ENCODE measurements at places on chromosomes 1 and 21.
A peak's percentile ranks its signal among the peaks of the same experiment; 100 is the strongest.

DNA sequence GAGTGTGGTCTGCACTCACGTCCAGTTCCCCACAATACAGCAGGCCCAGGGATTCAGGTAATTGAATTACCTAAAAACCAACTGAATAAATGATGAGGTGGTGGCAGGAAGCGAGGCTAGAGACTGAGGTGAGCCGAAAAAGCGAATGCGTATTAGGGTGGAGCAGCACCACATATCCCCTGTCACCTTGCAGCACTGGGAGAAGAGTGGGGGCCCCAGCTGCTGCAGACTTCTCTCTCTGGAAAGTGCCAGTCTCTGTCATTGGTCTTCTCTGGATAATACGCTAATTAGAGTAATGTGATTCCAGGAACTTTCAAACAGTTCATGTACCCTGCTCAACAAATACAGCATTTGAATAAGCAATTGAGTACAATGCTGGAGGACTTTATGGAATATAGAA, 199.0 kb downstream of the RPS6KC1 start:
- DNase-seq = no peak

- DNase-seq = no peak
Measured at GRCh38 chr1:30523055-30524020, 200.0 kb downstream of the MATN1 start.

GRCh38 chr1:113074237-113074636, 1.2 kb downstream of the LRIG2 start:
- no peak for DNase-seq

GRCh38 chr21:24223624-24224023, 1383.7 kb downstream of the MRPL39 start:
- no peak for DNase-seq

DNA sequence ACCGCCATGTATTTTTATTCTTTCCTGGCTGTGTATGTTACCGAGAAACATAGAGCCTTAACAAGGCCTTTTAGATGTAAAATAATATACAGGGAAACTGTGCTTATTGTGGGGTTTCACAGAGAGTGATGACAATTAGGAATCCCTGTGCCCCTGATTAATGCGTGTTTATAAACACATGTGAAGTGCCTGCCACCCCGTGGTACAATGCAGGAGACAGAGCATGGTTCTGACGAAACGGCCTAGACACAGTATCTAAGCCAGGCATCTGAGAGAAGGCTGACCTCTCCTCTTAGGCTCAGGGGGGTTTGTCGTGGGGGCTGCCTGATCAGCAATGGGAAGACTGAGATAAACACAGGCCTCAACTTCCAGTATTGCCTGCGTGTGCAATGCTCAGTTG, 200.0 kb downstream of the AJAP1 start:
- DNase-seq = no peak

- DNase-seq = peak; percentile 86
Measured at GRCh38 chr21:45820171-45821091, 161.1 kb upstream of the COL6A1 start.

- DNase-seq = no peak
Measured at GRCh38 chr1:156657741-156658319, 15.9 kb downstream of the BCAN start.

GRCh38 chr1:27615346-27616192, 11.6 kb upstream of the AHDC1 start:
- DNase-seq = no peak

DNA sequence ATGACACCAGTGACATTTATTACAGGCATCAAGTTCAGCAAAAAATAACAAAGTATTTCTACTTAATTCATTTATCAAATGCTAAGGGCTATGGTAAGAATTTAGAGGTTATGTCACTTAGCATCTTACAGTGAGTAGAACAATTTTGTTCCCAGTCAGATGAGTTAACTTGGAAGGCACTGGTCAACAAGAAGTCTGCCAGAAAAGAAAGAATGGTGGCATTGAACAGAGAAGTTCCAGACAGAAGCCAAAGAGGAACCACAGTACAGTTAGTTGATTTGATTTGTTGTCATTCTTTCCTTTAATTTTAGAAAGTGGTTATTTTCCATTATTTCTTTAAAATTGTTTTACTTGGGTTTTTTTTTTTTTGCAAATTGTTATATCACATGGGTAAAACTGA, 232.2 kb upstream of the PKN2 start:
- no peak for DNase-seq

DNA sequence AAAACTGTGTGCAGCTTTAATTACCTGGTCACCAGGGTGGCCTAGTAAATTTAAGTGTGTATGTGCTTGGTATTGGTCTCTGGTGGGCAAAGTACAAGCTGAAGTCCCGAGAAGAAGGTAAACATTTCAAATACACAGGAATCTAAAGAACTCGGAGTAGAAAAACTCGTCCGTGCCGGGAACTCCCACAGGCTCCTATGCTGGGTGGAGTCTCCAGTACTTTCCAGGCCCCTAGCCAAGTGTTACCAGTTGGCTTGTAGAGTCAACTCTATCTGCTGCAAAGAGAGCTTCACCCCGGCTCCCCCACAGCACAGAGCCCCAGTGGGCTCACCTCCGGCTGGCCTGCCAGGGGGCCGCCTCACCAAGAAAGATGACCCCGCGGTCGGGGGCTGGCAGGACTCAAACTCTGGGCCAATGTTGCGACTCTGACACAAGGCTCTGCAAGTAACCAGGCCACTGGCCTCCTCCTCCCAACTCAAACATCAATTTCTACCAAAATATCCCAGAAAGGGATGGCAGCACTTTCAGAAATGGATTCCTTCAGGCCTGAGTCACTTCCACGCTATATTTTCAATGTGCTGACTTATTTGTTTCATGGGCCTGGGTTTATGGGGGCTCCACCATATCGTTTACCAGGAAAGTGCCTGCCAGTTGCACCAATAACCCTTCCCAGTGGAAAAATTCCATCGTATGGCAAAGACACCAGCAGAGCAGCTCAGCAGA, 73.9 kb downstream of the SLC66A1 start:
- DNase-seq = no peak

GRCh38 chr1:5318143-5318816, 663.9 kb downstream of the AJAP1 start:
- DNase-seq = no peak

GRCh38 chr1:178688244-178688643, 36.8 kb upstream of the RALGPS2 start:
- DNase-seq = no peak

- no peak for DNase-seq
Measured at GRCh38 chr1:118303064-118303463, 118.0 kb upstream of the SPAG17 start.

DNA sequence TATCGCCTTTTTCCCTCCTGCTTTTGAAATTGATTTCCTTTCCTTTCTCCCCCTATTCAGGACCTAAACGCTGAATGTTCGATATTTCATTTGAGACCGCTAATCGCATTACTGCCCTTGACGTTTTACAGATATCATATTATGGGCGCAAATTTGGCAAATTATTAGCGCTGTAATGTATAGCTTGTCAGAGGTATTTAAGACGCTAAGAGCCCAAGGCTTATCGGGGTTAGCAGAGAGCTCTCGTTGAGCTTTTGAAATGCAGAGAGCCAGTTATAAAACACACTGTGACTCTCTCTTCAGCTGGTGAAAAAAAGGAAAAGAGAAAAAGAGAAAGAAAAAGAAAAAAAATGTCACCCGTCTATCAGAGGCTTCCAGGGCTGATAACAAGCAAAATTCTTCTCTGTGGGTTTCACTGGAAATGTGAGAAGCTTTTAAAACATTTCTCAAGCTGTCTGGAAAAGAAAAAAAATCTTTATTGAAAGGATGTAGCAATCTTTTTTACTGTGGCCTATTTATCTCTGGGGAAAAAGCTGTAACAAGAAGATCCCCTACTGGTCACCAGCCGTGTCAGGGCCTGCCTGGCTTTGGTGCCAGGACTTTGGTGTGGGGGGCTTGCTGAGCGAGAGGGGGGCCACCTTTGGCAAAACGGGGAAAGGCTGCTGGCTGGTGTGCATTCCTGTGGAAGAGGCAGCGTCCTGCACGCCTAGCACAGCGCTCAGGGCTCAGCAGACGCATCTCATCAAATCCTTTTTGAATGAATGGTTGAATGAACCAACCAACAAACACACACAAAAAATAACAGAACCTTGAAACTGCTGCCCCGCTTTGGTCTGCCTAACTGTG, 119.8 kb downstream of the RNF220 start:
- DNase-seq = no peak

- no peak for DNase-seq
Measured at GRCh38 chr1:109399326-109399957, 1.7 kb upstream of the SORT1 start.

DNA sequence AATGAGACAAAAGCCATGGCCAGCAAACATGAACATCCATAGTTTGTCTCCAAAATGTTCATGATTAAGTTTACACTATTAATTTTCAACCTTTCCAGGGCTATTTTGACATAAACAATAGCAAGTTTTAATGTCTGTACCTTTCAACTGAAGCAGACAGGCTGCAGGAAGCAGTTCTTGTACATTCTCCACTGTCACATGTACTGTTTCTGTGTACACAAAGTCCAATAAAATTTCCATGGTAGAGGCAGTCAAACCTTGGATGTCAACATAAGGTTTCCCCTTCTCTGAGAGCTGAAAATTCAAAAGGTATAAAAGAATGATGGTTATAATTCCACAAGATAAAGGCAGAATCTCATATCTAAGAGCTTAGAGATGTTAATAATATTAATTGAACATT, 7.4 kb downstream of the KLHL12 start:
- no peak for DNase-seq

DNA sequence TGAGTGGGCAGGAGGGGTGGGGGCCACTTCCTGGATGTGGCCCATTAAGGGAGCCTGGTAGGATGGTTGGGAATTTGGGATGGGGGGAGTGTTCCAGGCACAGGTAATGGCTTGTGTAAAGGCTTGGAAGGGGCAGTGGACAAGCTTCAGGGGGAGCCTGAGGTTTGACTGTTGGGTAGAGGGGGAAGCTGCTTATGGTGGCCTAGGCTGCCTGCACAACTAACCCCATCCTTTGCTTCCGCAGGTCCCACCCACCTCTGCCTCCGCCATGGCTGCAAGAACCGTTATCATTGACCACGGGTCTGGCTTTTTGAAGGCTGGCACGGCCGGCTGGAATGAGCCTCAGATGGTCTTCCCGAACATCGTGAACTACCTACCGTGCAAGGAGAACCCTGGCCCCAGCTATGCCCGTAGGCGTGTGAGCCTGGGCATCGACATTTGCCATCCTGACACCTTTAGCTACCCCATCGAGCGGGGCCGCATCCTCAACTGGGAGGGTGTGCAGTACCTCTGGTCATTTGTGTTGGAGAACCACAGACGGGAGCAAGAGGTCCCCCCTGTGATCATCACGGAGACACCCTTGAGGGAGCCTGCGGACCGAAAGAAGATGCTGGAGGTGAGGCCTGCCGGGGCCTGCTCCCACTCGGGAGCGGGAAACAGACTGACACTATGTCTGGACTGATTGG, 67.8 kb downstream of the ACTL8 start:
- DNase-seq = no peak

DNA sequence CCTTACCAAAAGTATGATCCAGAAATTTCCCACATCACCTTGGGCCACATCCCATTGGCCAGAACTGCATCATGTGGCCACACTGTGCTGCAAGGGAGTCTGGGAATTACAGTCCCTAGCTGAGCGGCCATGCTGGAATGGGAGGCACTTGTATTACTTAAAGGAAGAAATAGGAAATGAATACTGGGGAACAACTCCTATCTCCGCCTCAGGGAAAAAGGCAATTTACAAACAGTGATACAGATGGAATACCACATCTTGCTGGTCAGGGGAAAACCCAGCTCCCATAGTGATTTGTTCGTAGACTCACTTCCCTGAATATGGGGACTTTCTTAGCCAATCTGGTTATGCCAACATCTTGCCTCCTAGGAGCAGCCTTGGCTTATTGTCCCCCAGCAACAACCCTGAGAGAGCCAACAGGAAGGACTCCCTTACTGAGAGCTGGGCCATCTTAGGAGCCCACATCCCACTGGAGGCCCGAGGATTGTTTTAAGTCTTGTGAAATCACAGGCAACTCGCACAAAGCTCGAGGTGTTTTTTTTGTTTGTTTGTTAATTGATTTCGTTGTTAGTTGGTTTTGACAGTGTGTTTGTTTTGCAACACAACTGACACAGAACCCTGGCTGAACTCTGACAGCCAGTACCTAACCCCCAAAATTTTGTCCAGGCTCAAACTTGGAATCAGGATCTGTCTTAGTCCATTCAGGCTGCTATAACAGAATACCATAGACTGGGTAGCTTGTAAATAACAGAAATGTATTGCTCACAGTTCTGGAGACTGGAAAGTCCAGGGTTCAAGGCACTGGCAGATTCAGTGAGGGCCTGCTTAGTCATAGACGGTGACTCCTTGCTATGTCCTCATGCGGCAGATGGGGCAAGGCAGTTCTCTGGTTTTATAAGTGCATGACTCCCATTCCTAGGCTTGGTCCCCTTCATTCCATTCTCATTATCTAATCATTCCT, 14.9 kb downstream of the CDA start:
- DNase-seq = no peak

- no peak for DNase-seq
Measured at GRCh38 chr1:159282118-159282517, 20.0 kb upstream of the FCER1A start.

DNA sequence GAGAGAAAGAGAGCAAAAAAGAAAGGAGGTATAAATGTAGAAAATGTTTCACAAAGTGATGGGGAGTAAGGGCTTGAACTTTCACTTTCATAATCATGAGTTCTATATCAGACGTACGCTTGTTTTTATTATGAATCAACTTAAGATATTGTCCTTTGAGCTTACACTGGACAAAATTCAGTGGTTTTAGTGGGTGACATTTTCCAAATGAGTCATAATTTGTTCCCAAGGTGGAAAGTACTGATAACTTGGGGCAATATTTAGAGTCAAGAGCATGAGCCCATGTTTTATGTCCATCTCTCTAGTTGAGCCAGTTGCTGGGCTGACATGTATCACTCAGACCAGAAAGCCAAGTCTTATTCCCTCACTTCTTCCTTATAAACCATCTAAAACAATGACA, 161.6 kb downstream of the CHRM3 start:
- DNase-seq = no peak

DNA sequence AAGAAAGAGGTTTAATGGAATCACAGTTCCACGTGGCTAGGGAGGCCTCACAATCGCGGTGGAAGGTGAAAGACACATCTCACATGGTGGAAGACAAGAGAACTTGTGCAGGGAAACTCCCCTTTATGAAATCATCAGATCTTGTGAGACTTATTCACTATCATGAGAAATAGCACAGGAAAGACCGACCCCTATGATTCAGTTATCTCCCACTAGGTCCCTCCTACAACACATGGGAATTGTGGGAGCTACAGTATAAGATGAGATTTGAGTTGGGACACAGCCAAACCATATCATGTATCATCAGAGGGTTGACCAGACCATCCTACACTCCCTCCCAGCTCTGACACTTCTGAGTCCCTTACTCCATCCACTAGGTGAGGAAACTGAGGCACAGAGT, 143.9 kb upstream of the KLHDC7A start:
- DNase-seq = no peak

- no peak for DNase-seq
Measured at GRCh38 chr1:54110996-54111395, 41.8 kb downstream of the CDCP2 start.

- no peak for DNase-seq
Measured at GRCh38 chr1:11157867-11158266, 31.3 kb upstream of the ANGPTL7 start.

DNA sequence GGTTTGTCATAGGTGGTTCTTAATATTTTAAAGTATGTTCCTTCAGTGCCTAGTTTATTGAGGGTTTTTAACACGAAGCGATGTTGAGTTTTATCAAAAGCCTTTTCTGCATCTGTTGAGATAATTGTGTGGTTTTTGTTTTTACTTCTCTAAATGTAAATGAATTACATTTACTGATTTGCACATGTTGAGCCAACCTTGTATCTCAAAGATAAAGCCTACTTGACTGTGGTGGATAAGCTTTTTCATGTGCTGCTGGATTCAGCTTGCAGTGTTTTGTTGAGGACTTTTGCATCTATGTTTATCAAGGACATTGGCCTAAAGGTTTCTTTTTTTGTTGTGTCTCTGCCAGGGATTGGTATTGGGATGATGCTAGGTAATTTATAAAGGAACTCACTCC, 142.5 kb downstream of the PRDM2 start:
- DNase-seq = no peak
